Inflammatory macrophage treated with lipopolysaccharide for 1 hour (primary cell): ENCODE measurements at places on chromosomes 5 and 9.

DNA sequence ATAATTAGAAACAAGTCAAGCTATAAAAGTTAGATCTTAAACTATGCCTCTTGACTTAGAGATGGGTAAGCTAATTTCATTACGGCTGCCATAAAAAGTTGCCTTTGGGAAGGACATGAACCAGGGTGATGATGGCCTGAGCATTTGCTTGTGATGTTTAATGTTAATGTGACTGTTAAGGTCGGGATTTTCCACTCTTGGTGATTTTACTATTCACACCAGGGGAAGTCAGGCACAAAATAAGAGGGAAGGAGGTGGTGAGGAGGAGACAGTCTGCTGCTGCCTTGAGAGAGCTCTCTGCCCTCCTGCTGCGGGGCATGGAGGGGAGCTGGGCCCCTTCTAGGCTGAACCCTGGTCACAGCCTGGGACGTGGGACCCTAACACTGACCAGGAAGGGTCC is 34.4 kb downstream of the AHRR start:
- peak; percentile 27 for DNase-seq

DNA sequence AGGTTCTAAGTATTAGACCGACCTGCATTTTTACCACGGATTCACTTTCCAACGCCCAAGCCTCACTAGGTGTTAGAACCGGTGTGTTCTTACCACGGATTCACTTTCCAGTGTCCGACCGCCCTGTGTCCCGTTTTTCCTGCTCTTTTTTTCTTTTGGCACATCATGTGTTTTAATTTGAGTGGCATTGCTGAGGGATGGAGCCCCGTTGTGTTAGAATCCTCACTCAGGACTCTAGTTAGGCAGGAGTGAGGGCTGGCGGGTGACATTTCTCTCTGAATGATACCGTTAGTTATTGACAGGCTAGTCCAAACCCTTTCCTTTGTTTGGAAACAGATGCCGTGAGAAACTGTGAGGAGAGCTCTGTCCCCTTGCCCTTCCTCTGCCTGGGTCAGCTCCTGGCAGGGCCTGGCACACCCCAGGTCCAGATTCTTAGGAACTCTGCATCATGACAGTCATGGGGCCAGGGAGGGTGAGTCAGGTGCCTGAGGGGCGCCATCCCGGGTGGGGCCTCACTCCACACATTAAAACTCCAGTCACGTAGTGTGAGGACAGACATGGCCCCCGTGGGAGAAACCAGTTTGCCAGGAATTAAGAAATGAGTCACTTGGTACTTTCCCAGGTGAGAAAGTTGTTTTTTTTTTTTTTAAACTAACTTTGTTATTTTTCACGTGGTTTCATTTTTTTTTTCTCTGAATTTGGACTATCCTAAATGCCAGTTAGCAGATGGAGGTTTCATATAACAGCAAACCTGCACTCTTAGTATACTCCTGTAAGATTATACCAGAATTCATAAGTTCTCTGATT is 15.8 kb downstream of the EXOC3 start:
- no peak for DNase-seq

DNA sequence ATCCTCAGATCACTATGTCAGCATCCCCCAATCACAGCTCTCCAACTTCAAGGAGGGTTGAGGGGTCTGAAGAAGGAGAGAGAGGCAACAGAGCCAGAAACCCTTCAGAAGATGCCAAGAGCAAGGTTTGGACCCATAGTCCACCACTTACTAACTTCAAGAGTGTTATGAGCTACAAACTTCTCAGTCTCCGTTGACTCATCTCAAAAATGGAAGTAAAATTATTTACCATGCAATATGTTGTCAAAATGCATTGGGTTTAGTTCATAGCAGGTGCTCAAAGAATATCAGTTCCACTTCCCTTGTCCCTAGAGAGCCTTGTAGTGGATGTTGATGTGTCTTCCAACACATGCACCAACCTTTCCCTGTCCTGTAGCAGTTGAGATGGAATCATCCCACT is 116.0 kb downstream of the KCNIP1 start:
- DNase-seq: no peak

GRCh38 chr9:89309608-89310474 is 1.2 kb upstream of the CKS2 start:
- peak; percentile 39 for DNase-seq

DNA sequence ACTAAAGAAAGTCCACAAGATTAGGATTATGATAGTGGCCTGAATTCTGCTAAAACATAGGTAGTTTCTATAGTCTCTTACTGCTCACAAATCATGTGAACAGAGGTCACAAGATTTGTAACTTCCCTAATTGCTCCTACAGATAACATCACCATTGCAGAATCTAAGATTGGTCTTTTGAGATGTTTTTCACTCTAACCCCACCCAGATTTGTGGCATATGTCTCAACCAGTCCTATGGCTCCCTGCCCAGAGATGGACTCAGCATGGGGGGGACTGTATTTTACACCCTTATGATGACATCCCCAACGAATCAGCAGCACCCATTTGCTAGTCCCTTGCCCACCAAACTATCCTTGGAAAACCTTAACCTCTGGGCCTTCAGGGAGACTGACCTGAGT is 1046.2 kb downstream of the CDH12 start:
- peak; percentile 59 for DNase-seq

- no peak for DNase-seq
These were observed 805.6 kb downstream of the BRINP1 start for GRCh38 chr9:118563677-118564076.

DNA sequence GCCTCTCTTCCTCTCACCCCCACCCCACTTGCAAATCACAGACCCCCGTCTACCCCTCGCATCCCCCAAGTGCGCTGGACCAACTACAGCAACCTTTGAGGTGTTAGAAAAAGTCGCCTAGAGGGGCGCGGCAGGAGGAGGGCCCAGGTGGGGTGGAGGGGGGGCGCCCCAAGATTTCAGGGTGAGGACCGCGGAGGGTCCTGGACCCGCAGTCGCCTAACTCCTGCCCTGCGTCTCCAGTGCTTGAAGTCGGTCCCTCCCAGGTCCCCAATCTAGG is 379 bp upstream of the EGFLAM start:
- DNase-seq: no peak

DNA sequence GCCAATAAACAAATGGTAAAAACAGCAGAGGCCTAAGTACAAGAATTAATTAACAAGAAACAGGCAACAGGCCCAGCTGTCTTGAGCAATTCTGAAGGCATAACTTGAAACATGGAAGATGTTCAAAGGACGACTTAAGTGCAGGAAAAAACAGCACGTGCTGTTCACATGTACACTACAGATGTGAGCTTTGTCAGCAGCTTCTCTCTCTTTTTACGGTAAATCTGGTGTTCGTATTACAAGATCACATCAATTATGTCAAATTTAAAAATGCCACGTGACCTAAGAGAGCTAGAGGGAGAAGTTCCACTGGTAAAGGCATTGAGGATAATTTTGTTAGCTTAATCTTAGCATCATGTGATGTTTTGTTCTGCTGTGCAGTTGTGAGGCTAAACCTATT is 281.1 kb downstream of the PSAT1 start:
- no peak for DNase-seq

DNA sequence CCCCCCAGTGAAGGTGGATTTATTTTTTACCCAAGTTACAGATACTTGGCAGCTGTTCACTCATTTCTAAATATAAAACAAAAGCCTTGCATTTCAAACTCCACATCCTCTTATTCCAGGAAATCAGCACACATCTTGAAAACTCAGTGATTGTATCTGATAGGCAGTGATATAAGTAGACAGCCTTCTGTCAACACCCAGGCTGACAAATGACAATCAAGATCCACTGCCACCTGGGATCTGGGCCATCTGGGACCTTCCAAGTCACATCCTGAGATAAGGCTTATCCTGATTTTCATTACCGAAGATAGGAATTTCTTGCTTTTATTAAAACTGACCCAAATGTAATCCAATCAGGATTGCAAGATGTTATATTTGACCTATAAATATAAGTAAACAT is 201.3 kb upstream of the PUM3 start:
- no peak for DNase-seq

- DNase-seq: peak; percentile 5
These were observed 986 bp downstream of the PLPP1 start for GRCh38 chr5:55533521-55534435.

DNA sequence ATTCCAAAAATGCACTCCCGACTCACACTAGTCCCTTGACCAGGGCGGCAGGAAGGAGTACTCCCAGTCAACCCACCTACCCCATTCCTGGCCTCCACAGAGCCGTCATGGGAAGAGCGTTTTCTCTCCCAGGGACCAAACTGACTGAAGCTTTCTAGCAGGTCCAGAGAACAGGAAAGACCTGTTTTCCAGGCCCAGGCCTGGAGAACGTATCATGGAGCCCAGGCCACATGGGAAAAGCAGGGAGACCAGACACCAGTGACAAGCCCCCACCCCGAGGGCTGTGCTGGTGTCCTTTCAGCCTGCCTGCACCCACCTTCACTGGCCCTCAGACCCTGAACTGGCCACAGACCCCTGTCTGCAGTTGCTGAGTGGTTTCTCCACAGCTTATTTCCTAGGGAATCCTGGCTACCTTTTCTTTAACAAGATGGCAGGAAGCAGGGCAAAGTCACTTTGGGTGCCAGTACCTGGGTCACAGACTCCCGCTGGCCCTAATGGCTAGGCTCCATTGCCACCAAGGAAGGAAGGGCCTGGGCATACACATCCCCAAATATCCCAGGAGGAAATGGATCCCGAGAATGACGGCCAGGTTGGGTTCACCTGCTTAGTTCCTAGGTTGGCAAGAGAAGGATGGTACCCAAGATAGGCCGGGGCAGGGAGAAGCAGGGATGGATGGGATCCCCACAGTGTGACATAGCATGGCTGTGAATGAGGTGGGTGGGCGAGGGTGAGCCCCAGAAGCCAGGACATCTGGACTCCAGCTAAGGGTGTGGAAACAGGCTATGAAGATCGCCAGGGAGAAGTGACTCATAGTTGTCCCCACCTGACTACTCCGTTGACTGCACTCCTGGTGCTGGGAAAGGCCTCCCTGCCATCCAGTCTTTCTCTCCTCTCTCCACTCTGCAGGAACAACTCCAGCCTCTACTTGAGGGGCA is 12.2 kb downstream of the CCNI2 start:
- DNase-seq: no peak
